ENCODE measurements at places on chromosomes 5 and 9. TPM values are rescaled to one million over a fixed set of nuclear protein-coding genes. Genes with fewer than 3 reads are reported as not detected.

DNA sequence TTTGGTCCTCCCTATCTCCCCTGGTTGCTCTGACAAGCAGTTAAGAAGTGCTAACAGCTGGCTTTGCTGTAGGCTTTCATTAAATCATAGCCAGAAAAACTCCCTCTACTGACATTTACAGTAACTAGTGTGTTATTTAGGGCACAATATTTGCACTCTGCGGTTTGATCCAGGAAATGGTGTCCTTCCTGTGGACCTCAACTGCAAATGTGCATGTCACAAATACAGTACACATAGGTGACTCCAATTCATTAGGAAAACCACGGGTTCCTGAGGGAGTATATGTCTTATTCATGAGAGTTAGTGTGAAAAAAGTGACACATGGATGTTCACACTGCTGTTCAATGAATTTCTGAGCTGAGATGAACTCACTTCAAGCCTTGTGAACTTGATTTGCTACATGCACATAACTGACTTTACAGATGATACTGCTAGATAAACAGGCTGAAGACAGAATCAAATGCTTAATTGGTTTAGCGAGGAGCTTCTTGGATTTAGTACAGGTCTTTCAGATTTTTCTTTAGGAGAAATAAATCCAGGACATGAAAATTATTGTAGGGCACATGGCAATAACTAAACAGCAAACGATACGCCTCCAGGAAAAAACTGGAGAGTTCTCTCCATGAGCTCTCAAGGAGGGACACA lies 281.5 kb downstream of the EFNA5 start:
- DNase-seq: no peak

- DNase-seq: no peak
Measured at GRCh38 chr5:167155387-167156005, 1135.9 kb upstream of the WWC1 start.

GRCh38 chr9:76607730-76608436 lies 148.9 kb downstream of the GCNT1 start:
- no peak for DNase-seq

DNA sequence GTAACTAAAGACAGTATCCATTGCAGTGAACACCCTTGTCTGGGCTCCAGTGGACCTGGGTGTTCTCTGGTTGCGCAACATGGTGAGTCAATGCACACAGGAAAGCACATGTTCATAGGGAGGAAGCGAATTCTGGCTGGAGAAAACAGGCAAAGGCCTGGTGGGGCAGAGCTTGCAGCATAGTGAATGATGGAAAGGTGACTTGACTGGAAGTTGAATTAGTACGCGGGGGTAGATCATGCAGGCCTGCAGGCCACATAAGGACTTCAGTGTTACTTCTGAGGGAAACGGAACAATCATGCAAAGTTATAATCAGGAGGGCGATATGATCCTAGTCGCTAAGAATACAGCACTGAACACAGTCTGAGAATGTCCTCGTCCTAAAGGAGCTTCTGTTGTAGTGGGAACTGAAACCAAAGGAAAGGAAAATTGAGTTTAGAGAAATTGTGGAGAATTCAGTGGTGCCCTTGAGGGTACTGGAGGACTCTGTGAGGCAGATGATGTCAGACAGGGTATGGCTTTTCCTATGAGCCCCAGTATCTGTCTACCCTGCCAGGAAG lies 71.9 kb upstream of the RANBP3L start:
- DNase-seq: no peak

The PCDHGA9 gene
- 24.6 TPM for total RNA-seq

DNA sequence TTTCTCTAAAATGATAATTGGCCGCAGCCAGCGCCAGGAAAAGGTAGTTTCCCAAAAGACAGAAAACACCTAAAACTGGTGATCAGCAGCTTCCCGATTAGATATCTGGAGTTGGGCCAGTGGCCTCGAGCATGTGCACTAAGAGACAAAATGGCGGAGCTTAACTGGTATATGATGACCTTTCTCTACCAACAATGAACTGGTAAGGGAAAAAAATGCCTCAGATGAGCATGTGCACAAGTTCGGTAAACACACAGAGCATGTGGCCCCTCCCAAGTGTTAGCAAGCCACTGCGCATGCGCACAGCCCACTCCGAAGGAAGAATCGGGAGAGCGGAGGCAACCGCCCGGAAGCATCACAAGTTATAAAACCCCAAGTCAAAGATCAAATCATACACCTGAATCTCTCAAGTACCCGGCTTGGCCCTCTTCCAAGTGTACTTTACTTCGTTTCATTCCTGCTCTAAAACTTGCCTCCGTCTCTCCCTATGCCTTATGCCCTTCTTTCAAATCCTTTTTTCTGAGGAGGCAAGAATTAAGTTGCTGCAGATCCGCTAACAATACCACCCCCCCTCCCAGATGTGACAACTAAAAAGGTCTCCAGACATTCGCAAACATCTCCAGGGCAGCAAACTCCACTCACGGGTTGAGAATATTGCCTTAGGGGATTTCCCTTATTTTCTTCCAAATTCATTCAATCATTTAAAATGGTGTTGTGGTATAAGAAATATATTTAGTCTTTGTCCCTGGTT lies 15.0 kb upstream of the PTBP3 start:
- peak; percentile 70 for DNase-seq

The CTXN3 gene
- 2.8 TPM for total RNA-seq

- DNase-seq: no peak
Measured at GRCh38 chr9:121772600-121773285, 121.3 kb downstream of the DAB2IP start.

The MZB1 gene
- 0.18 TPM for total RNA-seq

DNA sequence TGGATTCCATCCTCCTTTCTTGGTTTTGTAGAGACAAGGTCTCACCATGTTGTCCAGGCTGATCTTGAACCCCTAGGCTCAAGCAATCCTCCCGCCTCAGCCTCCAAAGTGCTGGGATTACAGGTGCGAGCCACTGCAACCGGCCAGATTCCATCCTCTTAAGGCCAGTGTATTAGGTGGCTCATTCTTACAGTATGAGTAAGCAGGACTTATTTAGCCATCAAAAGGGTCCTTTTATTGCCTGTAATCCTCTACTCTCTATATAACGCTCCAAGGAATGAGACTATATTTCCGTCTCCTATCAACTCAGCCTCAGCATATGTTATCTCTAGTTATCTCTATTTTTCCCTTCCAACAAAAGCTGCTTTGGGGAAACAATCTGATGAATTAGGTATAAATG lies 3.0 kb upstream of the ERBIN start:
- DNase-seq: no peak
